Kasumi-1 (cell line): ENCODE measurements at places on chromosomes 12 and 14.
A peak's percentile ranks its signal among the peaks of the same experiment; 100 is the strongest.

DNA sequence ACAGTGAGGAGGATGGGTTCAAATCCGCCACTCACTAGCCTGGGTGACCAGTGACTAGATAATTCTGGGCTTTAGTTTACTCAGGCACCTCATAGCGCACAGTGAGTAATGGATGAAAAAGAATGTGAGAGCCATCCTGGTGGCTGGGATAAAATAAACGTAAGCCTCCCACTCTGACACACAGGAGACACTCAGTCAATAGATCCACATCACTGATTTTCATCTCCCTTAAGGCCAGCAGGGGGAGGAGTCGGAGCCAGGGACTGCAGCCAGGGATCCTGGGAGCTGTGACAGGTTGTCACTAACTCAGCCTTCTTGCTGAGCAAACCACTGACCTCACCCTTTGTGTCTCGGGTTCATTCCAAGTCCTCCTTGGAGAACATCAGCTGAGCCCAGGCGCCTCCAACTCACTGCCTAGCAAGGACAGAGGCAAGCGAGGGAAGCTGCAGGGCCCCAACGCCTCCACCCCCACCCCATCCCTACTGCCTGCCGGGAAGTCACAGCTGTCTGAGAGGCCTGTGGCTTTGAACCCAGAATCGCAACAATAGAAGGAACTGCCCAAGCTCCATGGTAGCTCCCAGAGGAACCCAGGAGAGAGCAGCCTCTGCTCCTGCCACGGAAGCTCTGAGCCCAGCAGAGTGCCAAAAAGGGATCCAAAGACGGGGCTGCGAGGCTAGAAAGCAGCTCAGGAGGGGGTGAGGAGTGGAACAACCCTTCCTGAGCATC lies 30.7 kb downstream of the PXN start:
- DNase-seq = peak; percentile 88

GRCh38 chr12:13208533-13209435 lies 12.3 kb downstream of the EMP1 start:
- peak; percentile 55 for DNase-seq

GRCh38 chr14:96158735-96159134 lies 45.9 kb upstream of the BDKRB2 start:
- no peak for DNase-seq

- DNase-seq = no peak
Observed at GRCh38 chr14:105069522-105069870, 4.3 kb upstream of the GPR132 start.

GRCh38 chr14:72678356-72678755 lies 215.5 kb downstream of the DPF3 start:
- no peak for DNase-seq

DNA sequence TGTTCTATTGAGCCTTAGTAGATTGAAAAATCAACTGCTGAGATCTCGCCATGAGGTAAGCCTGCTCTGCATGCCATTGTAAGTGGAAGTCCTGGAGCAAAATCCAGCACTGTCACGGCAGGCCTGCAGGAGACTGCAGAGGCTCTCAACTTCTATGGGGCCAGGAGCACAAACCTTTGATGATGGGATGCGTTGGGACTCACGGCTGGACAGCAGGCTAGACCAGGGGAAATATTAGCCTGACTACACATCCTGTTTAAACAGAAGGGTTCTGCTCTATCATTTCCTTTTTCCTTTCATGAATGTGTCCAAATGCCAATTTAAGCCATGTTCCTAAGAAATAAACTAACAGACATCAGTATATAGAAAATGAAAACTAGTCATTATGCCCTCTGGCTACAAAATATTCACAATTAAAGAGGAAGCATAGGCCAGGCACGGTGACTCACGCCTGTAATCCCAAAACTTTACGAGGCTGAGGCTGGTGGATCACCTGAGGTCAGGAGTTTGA lies 33.9 kb upstream of the RASSF8 start:
- no peak for DNase-seq
